ENCODE measurements at places on chromosomes 3 and 15.

- DNase-seq = no peak
Observed at GRCh38 chr3:108287146-108287545, 9.2 kb upstream of the HHLA2 start.

- DNase-seq = no peak
Observed at GRCh38 chr3:30248423-30248822, 358.0 kb upstream of the TGFBR2 start.

DNA sequence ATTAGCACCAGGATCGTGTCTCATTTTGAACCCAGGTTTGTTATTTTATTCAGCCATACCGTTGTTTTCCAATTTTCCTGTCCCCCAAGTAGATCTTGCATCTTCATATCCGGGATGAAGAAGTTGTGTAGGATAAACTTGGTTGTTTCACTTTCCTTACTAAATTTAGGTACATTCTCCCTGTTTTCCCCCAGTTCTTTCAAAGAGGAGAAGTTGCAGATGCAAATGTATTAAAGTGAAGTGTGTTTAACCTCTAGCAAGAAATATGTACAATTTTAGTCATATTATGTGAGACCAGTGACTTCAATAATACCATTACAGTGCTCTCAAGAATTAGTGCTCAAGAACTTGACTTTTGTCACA lies 1.3 kb downstream of the ATXN7 start:
- DNase-seq = no peak

DNA sequence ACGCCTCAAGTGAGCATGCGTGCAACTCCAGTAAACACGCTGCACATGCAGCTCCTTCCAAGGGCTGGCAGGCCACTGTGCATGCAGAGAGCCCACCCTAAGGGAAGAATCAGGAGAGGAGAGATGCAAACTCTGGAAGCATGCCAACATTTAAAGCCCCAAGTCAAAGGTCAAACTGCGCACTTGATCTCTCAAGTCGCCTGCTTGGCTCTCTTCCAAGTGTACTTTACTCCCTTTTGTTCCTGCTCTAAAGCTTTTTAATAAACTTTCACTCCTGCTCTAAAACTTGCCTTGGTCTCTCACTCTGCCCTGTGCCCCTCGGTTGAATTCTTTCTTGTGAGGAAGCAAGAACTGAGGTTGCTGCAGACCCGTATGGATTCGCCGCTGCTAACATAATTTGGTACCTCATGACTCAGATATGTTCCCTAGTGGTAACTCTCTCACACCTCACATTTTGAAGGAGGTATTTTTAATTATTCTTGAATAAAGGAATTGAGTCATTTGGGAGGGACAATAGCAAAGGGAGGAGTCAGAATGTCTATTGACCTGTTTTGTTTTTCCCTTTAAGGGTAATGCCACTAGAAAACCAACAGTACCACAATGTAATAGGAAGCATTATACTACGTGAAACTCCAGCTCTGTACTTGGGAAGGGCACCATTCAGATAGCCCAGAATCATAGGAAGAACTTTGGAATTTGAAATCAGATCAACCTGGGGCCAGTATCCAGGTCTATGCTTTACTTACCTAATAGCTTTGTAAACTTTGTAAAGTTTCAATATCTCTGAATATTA lies 19.6 kb upstream of the DGKG start:
- DNase-seq = no peak

- DNase-seq = no peak
Observed at GRCh38 chr3:196604548-196604947, 34.9 kb upstream of the NRROS start.

- DNase-seq = no peak
Observed at GRCh38 chr3:12253516-12254343, 35.1 kb upstream of the PPARG start.
